CD4-positive, alpha-beta T cell treated with Interleukin-12 subunit alpha and Interleukin-12 subunit beta, for 1 hour (primary cell): ENCODE measurements at places on chromosomes 2 and 18.
A peak's percentile ranks its signal among the peaks of the same experiment; 100 is the strongest.

- no peak for DNase-seq
Measured at GRCh38 chr2:157061799-157062198, 195.7 kb upstream of the GALNT5 start.

DNA sequence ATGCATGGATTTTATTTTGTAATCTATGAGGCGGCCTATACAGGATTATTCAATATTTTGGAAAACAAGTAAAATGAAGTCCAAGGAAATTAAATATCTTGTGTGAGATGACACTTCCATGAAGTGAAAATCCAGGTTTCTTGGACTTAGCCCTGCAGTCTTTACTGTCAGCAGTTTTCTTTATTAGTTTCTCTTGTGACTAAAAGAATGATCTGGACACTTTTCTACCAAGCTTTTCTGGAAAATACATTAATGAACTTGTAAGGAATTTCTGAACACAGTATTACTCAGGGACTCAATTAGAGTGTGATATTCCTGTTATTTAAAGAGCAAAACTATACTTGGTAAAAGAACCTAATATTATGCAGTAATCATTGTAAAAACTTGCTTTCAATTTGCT lies 610.4 kb upstream of the SLC8A1 start:
- no peak for DNase-seq

DNA sequence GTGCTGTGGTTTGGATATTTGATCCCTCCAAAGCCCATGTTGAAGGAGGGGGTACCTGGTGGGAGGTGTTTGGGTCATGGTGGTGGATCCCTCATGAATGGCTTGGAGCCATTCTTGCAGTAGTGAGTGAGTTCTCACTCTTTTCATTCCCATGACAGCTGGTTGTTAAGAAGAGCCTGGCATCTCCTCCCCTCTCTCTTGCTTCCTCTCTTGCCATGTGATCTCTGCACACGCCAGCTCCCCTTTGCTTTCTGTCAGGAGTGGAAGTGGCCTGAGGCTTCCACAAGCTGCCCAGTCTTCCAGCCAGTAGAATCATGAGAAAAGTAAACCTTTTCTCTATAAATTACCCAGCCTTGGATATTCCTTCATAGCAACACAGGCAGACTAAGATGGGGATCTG lies 8.6 kb downstream of the ADD2 start:
- no peak for DNase-seq

- DNase-seq, result no peak
Measured at GRCh38 chr2:88170472-88170892, 336 bp downstream of the THNSL2 start.

DNA sequence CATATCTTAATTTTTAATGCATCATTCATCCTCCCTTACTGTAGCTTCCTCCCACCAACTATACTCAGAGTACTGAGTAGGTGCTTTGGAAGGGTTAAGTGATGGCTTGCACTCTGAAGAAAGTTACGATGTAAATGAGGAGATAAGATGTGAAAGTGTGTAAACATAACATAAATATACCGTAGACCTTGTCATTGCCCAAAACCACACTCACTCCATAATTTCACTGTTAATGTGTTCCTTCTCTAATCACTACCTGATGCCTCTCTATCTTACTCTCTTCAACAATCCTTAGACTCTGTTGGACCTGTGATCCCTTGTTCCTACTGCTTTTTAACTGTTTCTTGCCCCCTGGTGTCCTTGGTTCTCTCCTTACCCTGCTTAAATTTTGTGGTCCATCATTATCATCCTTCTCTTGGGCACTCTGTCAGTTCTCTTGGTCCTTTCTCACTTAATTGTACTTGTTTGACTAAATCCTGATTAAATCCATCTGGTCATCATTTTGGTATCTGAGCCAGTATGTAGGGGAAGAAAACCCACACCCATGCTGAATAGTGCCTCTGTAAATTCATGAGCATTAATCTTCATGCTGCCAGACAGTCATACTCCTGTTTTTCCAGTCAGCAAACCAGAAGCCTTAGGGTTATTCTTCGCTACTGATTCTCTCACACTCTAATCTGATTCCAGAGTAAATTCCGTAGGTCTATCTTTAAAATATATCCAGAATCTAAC lies 45.0 kb downstream of the PMS1 start:
- no peak for DNase-seq

GRCh38 chr2:40431600-40431955 lies 20.3 kb downstream of the SLC8A1 start:
- DNase-seq, result no peak

GRCh38 chr2:42435628-42436027 lies 58.2 kb downstream of the KCNG3 start:
- no peak for DNase-seq

- no peak for DNase-seq
Measured at GRCh38 chr2:98457045-98457696, 12.5 kb downstream of the INPP4A start.

DNA sequence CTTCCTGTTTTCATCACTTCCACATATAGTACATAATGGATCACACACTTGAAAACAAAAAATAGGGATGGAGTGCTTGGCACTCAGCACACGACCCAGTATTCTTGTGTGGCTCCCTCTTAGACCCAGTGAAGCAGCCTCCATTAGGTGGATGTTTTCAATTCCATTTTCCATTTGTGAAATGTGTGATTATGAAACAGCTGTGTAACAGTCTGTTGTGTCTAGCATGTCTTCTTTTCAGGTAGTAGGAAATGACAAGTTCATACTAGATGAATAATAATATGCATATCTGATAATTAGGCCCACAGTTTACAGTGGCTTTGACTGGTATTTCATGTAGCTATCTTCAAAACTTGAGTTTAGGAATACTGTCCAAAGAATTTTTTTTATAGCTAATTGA lies 35.5 kb downstream of the EML6 start:
- no peak for DNase-seq

GRCh38 chr2:24594283-24594682 lies 103.2 kb downstream of the NCOA1 start:
- DNase-seq, result no peak

- DNase-seq, result no peak
Measured at GRCh38 chr2:33559328-33559727, 39.8 kb downstream of the FAM98A start.

GRCh38 chr2:176592216-176592615 lies 323.0 kb downstream of the MTX2 start:
- no peak for DNase-seq

DNA sequence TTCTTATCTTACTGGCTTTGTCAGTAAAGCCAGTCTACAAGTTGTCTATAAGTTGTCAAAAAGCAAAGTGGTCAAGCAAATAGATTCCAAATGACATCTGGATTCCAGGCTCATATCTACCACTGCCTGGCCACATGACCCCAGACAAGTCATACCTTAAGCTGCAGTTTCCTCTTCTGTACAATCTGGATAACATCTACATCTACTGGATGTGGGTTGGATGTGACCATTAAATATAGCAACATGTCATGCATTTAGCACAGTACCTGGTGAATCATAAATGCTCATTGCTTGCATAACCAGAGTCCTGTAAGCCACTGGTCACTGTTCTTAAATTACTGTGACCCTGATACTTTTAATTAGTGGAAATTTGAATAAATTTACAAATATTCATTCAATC lies 16.8 kb downstream of the COBLL1 start:
- no peak for DNase-seq

- no peak for DNase-seq
Measured at GRCh38 chr2:172000696-172001361, 1.1 kb downstream of the METAP1D start.

DNA sequence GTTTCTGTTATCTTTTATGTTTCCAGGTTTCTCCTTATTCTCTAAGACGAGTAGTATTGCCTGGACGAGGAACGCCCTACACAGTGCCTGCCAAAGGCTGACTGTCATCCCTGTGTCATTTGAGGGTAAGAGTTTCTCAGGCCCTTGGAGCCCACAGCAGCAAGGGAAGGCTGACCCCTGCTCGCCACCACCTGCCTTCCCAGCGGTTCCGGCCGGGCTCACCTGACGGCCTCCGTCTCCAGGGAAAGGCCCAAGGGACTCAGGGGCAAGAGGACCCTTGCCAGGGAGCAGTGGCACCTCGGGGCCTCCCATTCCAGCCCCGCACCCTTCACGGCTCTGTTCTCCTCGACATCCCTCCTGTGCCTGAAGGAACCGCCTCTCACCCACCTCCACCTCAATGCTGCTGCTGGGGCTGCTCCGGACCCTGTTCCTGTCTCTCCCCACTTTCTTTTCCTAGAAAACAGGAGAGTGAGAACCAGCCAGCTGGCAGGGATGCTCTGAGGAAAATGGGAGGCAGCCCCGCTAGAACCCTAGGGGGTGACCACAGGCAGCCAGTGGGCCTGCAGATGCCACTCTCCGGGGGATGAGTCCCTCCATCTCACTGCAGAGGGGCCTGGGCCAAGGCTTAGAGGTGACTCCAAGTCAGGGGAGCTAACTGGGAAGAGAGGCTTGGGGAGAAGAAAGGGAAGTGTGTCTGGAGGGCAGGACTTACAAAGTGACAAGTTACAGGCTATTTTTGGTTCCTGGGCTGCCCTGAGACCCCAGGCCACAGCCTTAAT lies 1.9 kb downstream of the LIMS2 start:
- no peak for DNase-seq

DNA sequence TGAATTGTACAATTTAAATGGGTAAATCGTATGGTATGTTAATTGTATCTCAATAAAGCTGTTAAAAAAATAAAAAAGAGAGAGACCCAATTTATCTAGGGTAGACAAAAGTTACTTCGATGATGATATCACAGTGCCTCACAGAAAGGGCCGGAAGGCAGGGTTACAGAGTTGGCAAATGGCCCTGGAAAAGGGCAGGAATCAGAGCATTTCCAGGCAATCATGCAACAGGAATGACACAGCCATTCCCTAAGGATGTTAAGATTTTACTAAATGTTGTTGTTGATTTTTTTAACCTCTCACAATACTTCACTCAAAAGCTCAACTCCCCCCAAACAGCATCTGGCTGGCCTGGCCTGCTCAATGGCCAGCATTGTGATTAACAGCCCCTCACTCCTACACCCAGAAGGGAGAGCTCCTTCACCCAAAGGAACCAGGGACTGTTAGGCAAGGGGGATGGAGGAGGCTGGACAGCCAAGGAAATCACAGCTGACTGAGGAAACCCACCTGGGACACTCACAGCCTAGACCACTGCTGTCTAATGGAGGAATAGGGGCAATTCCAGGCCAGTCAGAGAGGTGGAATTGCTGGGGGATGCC lies 7.7 kb upstream of the SP100 start:
- DNase-seq, result no peak

GRCh38 chr18:50659091-50660003 lies 99.5 kb downstream of the MAPK4 start:
- no peak for DNase-seq

GRCh38 chr2:20516646-20517341 lies 69.9 kb downstream of the RHOB start:
- no peak for DNase-seq

DNA sequence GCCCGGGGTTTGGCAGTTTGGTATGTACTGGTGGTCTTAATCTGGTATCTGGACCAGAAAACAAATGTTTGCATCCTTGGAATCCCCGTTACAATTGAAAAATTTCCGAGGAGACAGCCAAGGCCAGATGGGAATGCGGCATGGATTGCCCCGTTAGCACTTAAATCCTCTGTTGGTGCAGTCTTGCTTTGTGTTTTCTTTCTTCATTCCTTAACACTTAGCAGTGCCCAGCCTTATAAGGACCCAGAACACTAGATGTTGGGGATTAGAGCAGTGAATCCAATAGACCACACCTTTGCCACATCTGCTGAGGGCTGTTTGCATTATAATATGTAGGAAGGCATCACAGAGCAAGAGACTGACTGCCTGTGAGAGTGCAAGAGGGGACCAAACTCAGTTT lies 12.8 kb upstream of the ZNF532 start:
- no peak for DNase-seq

GRCh38 chr2:120177001-120177621 lies 46.1 kb downstream of the TMEM185B start:
- DNase-seq, result peak; percentile 82

GRCh38 chr2:15325296-15325695 lies 235.8 kb downstream of the NBAS start:
- DNase-seq, result no peak

DNA sequence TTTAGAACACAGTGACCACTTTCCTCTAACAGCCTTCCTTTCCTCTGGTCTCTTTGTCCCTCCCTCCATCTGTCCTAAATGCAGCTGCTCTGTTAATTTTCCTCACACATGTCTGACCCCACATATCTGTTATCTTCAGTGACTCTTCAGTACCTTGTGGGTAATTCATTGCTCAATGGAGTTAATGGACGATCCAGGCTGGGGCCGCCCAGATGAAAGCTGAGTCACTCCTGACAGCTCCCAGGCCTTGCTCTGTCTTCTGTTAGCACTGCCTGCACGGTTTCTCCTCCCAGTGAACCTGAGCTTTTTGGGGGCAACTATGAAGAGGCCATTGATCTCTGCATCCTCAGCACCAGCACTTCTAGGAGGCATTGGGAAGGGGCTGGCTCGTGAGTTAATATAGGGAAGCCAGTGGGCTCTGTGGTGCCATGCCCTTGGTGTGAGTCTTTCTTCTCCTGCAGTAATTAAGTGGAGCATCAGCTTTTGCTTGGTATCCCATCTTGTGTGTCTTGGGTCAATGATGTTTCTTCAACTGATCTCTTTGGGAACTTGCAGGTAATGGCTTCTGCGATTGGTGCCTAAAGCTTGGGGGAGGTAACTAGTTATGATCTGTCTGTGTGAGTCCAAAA lies 67.3 kb downstream of the SNORC start:
- DNase-seq, result no peak

DNA sequence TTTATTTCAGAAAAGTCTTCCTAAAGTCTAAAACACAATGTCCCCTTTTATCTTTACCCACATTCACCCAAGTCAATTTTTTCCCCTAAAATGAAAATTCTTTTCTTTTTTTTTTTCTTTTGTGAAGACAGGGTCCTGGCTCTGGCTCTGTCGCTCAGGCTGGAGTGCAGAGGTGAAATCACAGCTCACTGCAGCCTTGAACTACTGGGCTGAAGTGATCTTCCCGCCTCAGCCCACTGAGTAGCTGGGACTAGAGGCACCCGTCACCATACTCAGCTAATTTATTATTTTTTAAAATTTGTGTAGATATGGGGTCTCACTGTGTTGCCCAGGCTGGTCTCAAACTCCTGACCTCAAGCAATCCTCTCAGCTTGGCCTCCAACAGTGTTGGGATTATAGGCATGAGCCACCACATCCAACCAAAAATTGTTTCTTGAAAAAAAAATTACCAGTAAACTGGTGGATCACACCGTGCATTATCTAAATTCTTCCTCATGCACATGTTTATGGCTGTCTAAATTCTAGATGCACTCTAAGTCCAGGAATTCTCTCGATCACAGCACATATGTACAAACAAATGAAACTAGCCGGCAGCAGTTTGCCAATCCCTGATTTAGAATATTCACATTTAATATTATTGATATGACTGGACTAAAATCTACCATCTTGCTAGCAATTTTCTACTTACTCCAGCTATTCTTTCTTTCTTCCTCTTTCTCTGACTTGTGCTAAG lies 56.8 kb downstream of the OLA1 start:
- DNase-seq, result no peak

GRCh38 chr2:10258326-10258725 lies 44.4 kb upstream of the HPCAL1 start:
- no peak for DNase-seq

- DNase-seq, result peak; percentile 25
Measured at GRCh38 chr2:126662621-126663020, 6.7 kb downstream of the GYPC start.

- peak; percentile 28 for DNase-seq
Measured at GRCh38 chr2:38465789-38466127, 88.7 kb upstream of the ATL2 start.

- DNase-seq, result no peak
Measured at GRCh38 chr2:238006510-238006909, 39.7 kb downstream of the UBE2F start.
